ENCODE measurements at places on chromosomes 5 and 9.
A peak's percentile ranks its signal among the peaks of the same experiment; 100 is the strongest.

DNA sequence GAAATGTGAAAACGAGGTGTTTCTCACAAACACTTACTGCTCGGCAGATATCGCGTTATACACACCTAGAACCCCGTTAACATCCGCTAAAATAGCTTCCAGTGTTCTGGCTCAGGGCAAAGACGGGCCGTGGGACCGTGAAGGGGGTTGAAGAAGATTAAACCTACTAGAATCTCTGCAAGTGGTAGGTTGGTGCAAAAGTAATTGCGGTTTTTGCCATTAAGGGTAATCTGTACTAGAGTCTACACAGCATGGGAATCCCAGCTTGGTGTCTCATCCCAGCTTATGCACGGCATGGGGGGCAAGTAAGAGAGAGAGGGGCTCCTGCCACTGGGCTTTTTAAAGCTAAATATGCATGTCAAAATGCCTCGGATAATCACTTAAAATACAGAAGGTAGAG, 43.9 kb downstream of the HRH2 start:
- DNase-seq = no peak

GRCh38 chr5:83802686-83803085, 82.0 kb upstream of the HAPLN1 start:
- DNase-seq = no peak

GRCh38 chr9:87067426-87067825, 120.1 kb upstream of the GAS1 start:
- no peak for DNase-seq

GRCh38 chr9:137083394-137084004, 3.3 kb upstream of the MAN1B1 start:
- peak; percentile 65 for DNase-seq

DNA sequence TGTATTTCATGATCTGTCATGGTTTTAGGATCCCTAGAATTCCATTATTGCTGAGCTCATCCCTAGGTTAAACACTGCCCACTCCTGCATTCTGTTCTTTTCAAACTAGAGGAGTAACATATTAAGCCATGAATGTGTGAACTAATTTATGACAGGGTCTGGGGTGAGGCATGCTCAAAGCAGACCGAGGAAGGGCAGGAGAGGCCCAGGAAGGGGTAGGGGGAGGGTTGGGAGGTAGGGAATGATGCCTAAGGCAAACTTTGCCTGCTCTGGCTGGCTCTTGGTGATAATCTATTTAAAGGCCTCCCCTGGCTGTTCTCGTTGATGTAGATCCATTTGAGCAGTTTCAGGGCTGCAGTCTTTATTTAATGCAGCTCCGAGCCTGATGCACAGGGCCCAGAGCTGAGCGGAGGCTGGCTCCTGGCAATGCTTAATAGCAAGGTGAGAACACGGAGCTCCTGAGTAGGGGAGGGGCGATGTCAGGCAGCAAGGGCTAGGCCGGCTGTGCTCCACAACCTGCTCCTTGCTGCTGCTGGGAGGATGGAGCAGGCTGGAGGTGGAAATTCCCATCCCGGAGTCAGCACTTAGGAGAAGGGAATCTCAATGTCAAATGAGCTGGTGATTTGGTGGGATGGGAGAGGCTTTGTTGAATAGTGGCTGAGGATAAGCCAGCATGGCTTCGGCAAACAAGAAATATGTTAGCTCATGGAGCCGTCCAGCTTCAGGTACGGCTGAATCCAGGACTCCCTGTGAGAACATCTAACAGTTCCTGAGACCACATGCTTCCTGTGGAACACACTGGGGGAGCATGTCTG, 73.2 kb upstream of the UNC5A start:
- no peak for DNase-seq

DNA sequence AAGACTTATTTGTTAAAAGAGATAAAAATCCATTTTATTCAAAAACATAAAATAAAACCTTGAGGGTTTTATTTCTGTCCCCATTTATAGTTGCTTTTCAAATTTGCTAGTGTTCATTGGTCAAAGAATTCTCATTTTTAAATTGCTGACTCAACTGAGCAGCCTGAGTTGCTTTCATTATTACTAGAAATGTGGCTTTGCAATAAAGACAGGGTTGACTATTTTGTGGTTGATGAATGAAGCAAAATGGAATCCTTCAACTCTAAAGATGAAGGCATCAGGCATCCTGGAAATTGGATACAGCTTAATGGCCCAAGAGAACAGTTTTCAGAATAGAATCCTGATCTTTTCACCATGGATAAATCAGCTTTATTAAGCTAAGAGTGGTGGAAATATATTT, 23.9 kb upstream of the PPP3R2 start:
- DNase-seq = no peak

DNA sequence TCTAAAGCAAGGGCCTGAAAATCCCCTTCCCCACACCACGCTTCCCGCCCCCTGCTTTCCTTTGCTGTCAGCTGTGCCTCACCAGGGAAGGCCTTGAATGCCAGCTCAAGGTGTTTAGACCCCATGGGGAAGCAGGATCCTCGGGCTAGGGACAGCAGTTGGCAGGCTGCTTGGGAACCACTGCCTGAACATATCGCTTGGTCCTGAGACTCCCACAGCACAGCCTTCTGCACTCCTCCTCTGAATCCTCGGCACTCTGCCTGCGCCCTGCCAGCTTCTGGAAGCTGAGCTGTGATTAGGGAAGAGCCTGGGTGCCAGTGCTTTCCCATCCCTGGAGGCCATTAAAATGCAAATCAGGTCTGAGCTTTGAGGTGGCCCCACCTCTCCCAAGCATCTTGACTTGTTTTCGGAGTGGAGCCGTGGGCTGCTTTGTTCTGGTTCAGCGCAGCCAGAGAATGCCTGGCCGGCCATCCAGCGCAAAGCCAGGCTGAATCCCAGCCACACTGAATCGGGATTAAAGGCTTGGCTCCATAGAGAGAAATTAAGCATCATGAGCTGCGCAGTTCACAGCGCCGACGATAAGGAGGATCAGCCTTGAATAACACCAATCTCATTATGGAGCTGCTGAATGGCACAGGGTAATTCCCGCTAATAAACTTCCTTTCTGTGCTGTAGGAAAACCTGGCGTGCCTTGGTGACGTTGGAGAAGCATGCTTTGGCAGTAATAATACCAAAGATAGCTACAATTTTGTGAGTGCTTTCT, 40.0 kb downstream of the AMBP start:
- DNase-seq = no peak

GRCh38 chr5:151695464-151695863, 8.7 kb upstream of the SPARC start:
- no peak for DNase-seq

GRCh38 chr9:91807643-91808246, 142.3 kb downstream of the ROR2 start:
- DNase-seq = no peak

DNA sequence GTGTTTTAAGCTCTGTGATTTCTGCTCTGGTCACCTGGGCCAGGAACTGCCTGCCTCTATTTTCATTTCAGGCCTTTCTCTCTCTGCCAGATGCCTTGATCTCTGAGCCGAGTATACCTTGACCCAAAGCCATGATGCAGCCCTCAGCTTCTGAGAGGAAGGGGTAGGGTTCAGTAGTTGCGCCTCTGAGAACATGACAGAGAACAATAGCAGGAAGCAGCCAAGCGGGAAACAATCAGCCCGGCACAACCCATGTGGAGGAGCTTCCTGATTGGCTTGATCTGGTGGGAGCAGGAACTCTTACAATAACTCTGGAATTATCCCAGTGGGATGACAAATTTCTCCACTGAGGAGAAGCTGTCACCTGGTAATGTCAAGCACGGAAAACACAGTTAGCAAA, 127.4 kb downstream of the PALM2AKAP2 start:
- DNase-seq = peak; percentile 37

GRCh38 chr5:25544652-25545249, 900.0 kb upstream of the CDH10 start:
- DNase-seq = no peak

DNA sequence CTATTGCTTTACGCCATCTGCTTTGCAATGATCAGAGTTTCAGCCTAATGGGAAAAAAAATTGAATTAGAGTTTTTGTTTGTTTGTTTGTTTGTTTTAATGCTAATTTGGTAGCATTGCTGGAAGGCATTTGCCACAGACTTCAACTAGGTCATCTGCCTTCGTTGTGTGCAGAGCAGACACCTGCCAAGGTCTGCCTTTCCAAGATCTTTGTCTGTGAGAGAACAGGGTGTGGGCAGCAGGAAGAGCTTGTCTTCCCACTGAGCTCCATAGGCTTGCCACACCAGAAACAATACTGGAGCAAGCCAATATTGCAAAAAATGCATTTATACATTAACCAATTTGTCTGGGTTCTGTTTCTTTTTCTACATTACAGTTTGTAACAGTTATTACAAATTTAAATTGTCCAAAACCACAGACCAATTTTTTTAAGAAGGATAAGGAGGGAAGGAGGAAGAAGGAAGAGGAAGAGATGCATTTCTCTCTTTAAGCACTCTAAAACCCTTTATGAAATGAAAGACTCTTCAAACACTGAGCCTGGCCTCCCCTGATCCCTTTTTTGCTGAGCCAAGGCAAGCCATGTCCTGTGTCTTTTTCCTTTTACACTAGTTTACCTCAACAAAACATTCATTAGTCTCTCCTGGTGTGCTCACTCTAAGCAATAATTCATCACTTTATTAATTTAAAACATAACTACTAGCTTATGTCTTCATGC, 210.5 kb downstream of the SNX18 start:
- no peak for DNase-seq

DNA sequence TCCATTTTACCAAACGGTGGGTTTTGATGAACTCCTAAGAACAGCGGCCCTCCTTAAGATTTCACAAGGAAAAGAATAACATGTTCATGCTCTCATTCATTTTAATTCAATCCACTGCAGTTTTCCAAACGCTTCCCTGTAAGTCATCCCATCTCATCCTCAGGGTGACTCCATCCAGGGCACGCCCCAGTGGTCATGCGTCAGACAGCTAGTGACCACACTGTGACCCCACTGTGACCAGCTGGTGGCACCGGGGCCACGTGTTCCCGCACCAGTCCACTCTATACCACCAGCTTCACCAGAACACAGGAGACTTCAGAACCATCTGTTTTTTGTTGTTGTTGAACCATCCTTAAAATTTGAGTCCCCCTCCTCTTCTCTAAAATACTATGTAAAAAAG, 14.3 kb downstream of the ATPSCKMT start:
- no peak for DNase-seq

GRCh38 chr9:35792826-35793225, 1.4 kb downstream of the NPR2 start:
- DNase-seq = no peak

GRCh38 chr5:60372786-60373185, 327.2 kb downstream of the DEPDC1B start:
- no peak for DNase-seq

- no peak for DNase-seq
Observed at GRCh38 chr9:96156171-96156974, 145.6 kb downstream of the HSD17B3 start.

DNA sequence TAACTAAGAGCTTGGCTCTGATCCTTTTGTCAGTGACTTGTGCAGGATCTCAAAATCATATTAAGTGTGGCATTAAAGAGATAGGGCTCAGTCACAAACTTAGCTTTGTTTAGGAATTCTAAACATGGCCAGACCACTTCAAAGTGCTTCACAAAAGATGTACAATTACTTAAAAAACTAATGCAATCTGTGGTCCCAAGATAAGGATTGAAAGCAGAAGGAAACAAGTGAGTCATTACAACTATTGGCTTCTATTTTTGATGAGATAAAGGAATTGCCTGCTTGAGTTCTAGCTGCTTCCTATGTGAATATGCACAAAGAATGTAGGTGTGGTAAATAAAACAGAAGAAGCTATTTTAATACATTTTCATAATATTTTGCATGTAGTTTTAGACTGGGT, 44.9 kb upstream of the SLC12A2 start:
- DNase-seq = no peak

GRCh38 chr5:175107028-175107588, 336.9 kb downstream of the DRD1 start:
- DNase-seq = no peak

DNA sequence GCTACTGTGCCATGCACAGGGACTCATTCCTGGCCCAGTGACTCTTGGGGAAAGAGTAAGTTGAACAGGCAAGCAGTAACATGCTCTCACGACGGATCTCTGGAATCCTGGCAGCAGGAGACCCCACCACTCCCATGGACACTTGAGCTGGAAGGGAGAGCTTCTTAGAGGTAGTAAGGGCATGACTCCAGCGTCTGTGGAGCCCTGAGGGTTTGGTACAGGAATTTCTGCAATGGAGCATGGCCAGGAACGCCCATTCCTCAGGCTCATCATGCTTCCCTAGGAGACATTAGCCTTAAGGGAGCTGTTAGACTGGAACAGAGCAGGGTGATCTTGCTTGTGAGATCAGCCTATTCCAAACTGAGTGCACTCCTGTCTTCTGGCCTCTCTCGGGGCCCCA, 212.9 kb downstream of the MAT2B start:
- DNase-seq = no peak

GRCh38 chr5:33338336-33339110, 102.2 kb upstream of the TARS1 start:
- no peak for DNase-seq

DNA sequence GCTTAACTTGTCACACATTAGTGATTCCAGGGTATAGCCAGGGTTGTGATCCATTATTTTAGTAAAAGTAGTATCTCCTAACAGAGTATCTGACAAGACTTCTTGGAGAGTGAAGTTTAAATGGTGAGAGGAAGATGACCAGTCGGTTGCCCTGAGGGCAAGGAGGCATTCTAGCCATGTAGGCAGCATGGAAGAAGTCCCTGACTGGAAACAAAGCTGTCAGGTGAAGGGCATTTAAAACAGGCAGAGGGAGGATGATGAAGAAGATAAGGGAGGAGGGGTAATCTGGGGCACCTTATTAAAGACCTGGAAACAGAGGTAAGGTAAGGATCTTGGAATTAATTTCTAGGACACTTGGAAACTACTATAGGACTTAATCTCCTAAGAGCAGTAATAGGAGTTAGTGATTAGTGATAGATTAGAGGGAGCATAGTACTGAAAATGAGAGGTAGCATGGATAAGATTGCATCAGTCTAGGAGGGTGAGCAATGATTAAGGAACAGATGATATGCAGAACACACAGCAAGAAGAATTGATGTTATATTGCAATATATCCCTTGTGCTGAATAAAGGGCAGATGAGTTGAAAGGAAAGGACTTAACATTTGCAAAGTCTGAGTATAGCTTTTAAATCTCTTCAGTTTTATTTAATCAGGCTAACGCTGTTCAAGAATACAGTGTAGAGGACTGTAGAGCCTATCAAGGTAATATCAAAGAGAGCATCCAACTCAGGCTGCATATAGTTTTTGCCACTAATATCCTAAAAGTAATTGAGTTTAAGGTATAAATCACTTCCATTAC, 9.6 kb downstream of the KIF2A start:
- DNase-seq = no peak

GRCh38 chr5:24492229-24492628, 152.5 kb downstream of the CDH10 start:
- DNase-seq = no peak

GRCh38 chr5:134113902-134114875, at the start of gene TCF7:
Gene TCF7 (plus strand): TSS chr5:134114681. CDS start chr5:134114907, 226 bp downstream.
- peak; percentile 84 for DNase-seq

DNA sequence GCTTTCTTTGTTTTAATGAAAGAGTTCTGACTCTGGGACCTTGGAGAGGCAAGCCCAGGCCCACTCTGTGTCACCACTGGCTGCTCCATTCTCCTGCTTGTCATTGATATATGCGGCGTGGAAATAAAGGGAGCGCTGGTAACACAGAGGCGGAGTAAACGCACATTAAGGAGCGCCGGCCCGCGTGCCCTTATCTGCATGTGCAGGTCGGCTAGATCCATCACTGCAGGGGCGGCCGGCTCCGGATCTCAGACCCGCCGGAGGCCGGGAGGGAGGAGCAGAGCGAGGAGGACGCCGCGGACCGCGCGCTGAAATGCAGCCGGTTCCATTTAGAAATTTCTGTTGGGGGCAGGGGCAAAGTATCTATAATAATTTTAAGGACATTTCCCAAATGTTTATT, 70.8 kb downstream of the MRPL36 start:
- DNase-seq = no peak

- no peak for DNase-seq
Observed at GRCh38 chr5:74336297-74336696, 304.2 kb downstream of the ENC1 start.

All from left ventricle myocardium superior (tissue), 1 donor.